D341Med (cell line): ENCODE measurements at places on chromosomes 7 and 10.

GRCh38 chr7:52670608-52671225 is 364.7 kb upstream of the POM121L12 start:
- no peak for DNase-seq

- no peak for DNase-seq
These were observed 6.7 kb downstream of the BNIP3 start for GRCh38 chr10:131975003-131975402.

DNA sequence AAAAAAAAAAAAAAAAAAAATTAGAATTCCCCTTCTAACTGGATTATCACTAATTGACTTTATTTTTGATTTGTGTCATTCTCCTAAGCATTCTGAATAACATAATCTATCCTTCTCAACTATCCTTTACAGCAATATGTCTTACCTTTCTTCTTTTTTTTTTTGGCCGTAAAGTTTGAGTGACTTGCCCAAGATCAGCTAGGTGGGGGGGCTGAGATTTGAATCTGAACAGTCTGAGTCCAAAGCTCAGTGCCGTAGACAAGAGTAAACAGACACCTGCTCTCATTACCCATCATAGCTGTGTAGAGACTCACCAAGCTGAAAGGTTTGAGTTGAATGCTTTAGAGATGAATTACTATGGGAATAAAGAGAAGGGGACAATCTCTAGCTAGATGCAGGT is 192.1 kb downstream of the SORCS1 start:
- DNase-seq: no peak

DNA sequence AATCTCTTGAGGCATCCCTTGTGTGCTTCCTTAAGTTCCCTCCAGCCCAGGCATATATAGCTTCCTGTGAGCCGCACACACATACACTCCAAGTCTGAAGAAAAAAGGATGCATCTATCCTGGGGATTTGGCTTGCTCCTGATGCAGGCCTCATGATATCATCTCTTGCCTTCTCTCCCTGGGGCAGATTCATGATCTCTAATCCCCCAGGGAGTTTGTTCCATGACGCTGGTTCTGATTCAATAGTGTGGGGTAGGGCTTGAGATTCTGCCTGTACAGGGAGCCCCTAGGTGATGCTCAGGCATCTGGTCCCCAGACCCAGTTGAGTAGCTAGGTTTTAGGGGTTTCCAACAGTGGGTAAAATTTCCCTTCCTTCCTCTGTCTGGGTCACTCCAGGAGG is 1.5 kb downstream of the PON1 start:
- DNase-seq: no peak

- no peak for DNase-seq
These were observed 29.3 kb upstream of the OSBPL3 start for GRCh38 chr7:25009257-25009656.
